ENCODE measurements at places on chromosomes 2 and 18. TPM values are rescaled to one million over a fixed set of nuclear protein-coding genes. Genes with fewer than 3 reads are reported as not detected.

DNA sequence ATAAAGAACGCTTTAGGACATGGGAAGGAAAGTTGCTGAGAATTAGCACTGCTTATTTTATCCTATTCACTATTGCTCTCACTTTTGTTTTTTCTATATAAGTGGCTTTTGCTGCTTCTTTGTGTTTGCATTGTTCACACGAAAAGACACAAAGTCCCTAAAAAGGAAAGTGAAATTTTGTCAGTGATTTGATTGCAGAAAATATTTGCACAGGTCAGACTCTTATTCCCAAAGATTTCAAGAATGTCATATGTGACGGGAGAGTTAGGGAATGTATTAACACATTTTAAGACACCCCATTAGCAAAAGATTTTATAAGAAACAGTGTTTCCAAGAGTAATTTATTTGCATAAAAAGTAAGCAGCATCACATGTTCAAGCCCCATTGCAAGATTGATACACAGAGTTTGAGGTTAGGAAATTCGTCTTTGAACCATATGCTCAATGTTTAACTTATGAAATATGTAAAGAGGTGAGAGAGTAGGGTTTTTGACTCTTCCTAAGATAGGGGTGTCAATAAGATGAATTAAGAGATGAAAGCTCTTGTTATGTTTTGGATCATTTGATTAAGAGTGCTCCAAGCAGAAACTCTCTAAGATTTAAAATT, 57.0 kb downstream of the CCDC102B start:
- DNase-seq: no peak

DNA sequence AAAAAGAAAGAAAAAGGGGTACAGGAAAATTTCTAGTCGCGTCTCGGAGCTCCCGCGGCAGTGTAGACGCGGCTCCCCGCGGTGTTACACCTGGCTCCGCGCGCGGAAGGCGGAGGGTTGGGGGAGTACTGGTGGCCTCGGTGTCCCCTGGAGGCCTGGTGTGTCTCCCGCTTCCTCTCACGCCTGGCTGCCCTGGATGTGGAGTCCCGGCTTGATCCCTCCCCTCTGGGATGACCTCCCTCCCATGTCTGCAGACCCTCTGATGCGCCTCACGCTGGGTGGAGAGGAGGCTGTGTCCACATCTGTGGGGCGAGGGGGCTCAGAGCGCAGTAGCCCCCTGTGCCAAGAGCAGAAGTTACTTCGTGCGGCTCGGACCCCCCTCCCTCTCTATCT, 1.2 kb downstream of the KIF5C start:
- no peak for DNase-seq

DNA sequence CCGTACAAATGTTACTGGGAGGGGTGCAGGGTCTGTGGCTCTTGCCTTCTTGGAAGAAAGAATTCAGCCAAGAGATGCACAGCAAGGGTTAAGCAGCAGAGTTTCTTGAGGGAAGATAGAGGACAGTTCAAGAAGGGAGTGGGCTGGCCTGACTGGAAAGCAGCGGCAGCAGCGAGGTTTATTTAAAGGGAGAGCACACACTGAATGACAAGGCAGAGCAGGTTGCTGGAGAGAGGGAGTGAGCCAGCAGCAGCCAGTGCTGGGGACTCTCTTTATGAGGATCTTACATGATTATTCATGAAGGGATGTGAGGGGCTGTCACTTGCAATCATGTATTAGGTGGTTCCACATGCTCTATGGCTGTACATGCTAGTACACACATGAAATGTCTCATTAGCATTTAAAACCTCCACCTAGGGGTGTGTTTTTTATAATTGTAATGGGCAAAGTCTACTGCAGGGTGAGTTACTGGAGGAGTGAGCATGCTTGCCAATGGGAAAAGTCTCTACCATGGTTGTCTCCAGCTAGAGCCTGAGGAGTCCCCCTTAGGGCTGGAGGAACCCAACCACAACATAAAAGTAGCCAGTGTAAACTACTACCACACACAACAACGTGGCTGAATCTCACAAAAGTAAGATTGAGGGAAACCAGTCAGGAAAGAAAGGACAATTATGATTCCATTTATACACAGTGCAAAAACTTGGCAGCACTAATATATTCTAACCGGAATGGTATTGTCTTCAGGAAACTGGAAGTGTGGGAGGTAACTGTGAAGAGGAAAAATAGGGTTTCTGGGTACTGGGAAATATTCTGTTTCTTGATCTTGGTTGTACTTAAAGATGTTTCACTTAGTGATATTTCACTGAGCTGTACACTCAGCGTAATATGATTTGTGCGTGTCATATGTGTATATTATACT, 87.6 kb upstream of the FAM110C start:
- no peak for DNase-seq

GRCh38 chr2:24007693-24008092, 2.2 kb upstream of the MFSD2B start:
- no peak for DNase-seq

GRCh38 chr2:234252772-234253171, 202.3 kb downstream of the SPP2 start:
- no peak for DNase-seq

- DNase-seq: no peak
These were observed 61.4 kb downstream of the LRATD1 start for GRCh38 chr2:14693874-14694273.

DNA sequence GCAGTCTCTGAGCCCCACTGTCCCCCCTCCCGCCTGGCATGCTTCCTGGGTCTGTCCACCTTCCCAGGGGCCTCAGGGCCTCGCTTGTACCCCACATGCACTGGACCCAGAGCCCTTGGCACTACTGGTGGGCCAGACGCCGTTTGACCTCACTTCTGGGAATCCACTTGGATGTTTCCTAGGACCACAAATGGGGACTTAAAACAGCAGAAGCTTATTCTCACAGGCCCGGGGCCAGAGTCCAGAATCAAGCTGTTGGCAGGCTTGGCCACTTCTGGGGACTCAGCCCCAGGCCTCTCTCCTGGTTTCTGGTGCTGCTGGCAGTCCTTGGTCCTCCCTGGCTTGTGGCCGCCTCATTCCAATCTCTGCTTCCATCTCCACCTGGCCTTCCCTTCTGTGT, 19.6 kb downstream of the ANO7 start:
- no peak for DNase-seq

DNA sequence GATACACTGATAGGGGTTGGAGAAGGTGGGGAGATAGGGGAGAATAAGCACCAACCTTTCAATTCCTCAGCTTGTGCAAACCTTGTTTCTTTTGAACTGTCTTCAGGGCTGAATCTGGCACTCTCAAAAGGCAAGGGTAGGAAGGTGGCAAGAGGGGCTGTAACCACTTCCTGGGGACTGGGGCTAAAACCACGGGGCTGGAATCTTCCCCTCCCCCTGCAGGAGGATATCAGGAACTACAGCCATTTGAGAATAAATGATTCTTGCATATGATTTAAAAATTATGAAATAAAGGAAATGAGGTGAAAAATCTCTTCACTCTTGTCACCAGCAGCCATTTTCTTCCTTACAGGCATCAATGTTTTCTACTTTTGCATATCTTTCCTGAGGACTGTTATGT, 50.8 kb downstream of the ATOH8 start:
- no peak for DNase-seq

DNA sequence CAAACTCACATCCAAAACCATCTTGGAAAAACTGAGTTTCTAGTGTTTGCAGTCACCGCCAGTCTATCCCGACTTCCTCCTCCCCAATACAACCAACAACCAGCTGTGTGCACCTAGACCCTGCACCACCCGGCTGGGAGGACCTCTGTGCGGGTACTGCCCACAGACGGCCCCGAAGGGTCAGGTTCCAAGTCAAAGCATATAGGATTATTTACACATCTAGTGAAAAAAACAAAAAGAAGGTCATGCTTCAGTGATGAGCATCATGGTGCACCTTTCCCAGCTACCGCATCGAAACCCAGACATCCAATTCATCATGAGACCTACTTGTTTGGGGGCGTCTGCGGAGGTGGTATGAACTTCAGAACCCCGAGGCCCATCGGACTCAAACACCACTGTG, 124.8 kb downstream of the ZNF516 start:
- no peak for DNase-seq

DNA sequence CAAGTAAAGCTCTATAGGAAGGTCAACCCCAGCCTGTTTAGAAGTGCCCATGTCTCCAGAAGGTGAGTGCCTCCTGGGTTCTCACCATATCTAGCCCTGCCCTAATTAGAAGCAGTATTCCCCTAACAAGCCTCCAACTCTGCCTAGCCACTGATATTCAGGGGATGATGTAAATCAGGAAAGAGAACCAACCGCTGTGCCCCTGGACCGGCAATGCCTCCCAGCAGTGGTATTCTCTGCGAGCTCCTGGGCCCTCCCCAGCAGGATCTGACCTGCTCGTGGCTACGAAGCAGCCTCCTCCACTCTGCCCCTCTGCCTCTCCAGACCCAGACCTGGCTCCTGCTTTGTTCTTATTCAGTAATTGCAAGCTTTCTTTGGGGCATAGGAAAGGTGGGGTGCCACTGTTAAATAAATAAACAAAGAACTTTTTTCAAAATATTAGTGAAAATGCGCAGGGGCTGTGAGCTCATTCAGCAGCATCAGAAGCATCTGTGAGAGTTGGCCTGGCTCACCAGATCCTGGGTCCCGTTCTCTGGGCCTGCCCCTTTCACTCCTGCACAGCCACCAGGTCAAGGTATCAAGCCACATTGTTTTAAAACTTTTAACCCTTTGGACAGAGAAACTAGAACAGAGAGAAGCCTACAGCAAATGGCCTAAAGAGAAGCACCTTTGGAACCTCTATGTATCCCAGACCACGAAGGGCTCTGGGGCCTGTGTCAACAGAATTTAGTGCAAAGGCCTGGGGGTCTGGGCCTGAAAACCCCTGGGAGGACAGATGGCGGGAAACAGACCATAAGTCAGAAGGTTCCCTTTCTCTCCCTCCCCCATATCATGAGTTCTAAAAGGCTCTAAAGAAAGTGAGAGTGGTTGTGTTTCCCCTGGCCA, 11.9 kb downstream of the MREG start:
- no peak for DNase-seq

DNA sequence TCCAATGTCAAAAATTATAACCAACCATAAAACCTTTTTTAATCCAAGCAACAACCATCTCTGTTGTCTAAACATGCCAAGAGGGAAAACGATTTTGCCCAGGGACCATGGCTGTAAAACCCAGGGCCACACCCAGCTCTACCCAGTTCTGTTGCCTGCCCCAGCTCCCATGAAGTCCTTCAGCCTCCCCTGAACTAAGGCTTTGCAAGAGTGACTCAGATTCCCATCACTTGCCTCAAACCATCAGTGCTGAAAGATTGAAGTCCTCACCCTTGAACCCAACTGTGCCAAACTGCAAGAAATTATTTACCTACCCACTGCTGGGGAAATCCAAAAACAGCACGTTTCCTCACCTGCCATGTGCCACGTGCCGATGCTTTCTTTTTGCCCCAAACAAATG, 102.5 kb downstream of the TFCP2L1 start:
- DNase-seq: no peak

- no peak for DNase-seq
These were observed 22.3 kb downstream of the IL1RN start for GRCh38 chr2:113149553-113150257.

DNA sequence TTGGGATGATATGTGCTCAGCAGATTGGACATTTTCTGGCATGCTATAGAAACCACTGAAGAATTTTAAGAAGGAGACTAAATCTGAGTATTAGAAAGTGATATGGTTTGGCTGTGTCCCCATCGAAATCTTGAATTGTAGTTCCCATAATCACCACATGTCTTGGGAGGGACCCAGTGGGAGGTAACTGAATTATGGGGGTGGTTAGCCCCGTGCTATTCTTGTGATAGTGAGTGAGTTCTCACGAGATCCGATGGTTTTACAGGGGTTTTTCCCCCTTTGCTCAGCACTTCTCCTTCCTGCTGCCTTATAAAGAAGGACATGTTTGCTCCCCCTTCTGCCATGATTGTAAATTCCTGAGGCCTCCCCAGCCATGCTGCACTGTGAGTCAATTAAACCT, 535.9 kb upstream of the VRK2 start:
- no peak for DNase-seq

DNA sequence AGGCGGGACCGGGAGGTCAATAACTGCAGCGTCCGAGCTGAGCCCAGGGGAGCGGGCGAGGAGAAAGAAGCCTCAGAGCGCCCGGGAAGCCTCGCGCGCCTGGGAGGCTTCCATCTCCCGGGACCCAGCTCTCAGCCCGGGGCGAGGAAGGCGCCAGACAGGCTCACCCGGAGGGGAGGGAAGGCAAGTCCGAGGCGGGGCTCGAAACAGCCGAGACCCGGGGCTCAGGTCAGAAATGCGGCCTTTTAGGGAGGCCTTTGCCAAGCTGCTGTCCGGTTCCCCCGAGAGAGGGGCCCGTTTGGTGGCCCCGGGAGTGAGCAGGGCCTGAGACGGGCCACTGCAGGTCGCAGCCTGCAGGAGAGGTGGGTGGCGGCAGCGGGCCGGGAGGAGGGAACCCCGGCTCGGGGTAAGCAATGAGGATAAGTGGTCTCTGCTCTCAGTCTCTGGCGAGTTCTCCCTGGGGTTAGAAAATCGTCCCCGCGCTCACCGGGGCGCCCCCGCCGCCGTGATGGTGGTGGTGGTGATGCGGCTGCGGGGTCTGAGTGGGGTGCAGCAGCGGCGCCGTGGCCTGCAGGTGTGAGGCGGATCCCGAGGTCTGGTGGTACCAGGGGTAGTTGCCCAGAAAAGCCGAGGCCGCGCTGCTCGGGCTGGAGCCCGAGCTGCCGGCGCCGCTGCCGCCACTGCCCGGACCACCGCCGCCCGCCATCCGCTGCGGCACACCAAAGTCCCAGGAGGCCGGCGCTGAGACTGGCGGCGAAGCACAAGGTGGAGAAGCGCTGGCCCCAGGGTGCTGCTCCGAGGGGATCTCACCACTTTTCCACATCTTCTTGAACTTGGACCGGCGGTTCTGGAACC, 2.4 kb downstream of the DLX2 start:
- no peak for DNase-seq

DNA sequence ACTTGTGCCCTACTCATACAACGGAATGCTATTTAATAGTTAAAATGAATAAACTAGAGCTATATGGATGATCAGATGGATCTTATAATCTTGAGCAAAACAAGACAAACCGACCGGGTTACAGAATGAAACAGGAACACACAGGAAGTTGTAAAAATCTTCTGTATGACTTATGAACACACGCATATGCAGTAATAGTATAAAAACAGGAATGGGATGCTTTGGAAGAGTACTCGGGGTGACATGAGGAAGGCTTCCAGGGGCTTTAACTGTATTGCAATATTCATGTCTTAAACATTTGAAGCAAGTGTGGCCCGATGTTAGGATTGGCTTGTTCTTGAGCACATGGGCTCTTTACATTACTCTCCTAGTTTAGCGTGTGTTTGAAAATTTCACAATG, 14.9 kb upstream of the E2F6 start:
- DNase-seq: no peak

- no peak for DNase-seq
These were observed 3.0 kb upstream of the IRS1 start for GRCh38 chr2:226802573-226802972.

Gene CDH20
- polyA plus RNA-seq: 0.03 TPM

Gene LBX2
- polyA plus RNA-seq: 0.67 TPM

Gene GKN2
- not detected for polyA plus RNA-seq

Gene NT5DC4
- polyA plus RNA-seq: not detected

Gene TRPM8
- not detected for polyA plus RNA-seq

Gene ASB18
- 6.2 TPM for polyA plus RNA-seq

Gene SP140
- polyA plus RNA-seq: 0.46 TPM

Gene LIMS2
- 293 TPM for polyA plus RNA-seq

Gene LHCGR
- polyA plus RNA-seq: not detected
